ENCODE measurements at places on chromosomes 11 and 22.

- DNase-seq, result no peak
Measured at GRCh38 chr11:119167933-119168332, 592 bp upstream of the NLRX1 start.

GRCh38 chr11:73671701-73672100, 25.3 kb downstream of the PLEKHB1 start:
- DNase-seq, result no peak

GRCh38 chr22:35475545-35475944, 65.1 kb upstream of the RASD2 start:
- no peak for DNase-seq

GRCh38 chr22:33224841-33225240, 166.7 kb upstream of the SYN3 start:
- no peak for DNase-seq

- peak; percentile 52 for DNase-seq
Measured at GRCh38 chr11:101126551-101127196, 2.9 kb downstream of the PGR start.

GRCh38 chr11:115193914-115194801, 310.1 kb downstream of the CADM1 start:
- DNase-seq, result peak; percentile 84

DNA sequence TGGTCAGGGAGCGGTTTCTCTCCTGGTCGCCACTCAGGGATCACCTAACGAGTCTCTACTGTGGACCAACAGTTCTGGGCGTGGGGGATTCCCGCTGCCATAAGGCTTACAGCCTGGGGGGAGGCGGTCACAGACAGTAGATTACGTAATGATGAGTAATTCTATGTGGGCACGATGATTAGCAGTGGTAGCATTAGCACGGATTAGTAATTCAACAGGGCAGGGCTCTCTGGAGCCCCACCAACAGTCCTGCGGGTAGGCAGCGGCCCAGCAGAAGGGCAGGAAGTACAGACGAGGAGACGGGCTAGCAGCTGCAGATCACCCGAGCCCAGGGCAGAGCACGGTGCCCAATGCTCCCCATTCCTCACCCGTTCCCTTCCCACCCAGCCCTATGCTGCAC, 3.6 kb downstream of the SHISAL1 start:
- DNase-seq, result no peak

GRCh38 chr22:46446799-46447198, 90.6 kb downstream of the CELSR1 start:
- DNase-seq, result no peak

DNA sequence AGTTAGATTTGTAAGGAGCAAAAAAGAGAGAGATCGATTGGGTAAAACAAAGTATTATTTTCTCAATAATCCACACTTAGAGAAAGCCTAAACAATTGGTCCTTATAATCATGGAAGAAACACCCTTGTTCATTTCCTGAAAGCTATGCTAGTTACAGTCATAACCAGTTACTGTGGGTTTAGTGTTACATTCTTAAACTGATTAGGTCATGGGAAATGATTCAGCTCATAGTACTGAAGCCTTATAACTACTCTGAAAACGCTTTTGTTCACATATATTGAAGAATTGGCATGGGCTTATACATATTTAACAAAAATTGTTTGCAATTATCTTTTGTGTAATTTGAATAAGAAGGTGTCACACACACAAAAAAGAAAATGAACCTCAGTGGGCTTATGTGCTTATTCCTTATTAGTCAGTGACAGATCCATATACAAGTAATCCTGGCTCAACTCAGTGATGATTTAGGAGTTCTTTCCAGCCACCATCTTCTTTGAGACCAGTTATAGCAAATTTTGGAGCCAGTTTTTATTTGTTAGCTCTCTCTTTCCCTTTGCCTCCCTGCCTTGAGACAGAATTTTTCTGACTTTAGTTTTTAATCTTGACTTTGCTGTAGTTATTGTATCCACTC, 198.5 kb upstream of the CTSC start:
- no peak for DNase-seq

GRCh38 chr11:83691451-83691950, 405.3 kb upstream of the CCDC90B start:
- DNase-seq, result peak; percentile 63

DNA sequence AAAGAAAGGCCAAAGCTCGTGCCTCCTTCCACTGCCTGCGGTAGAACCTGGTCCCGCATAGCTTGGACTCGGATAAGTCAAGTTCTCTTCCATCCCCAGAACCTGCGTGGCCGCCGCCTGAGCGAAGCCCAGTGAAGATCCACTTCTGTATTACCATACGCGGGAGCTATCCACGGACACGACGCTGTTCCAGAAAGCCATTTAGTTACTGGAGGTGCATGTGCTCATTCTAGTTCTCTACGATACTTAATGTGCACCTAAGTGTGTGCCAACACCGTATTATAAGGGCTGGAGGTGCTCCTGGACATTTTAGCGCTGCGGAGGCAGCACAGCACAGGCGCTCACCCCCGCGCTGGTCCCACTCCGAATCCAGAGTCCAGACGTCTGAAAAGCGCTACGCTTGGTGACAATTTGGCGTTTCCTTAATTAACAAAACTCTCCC, 1.4 kb downstream of the WT1 start:
- DNase-seq, result no peak

DNA sequence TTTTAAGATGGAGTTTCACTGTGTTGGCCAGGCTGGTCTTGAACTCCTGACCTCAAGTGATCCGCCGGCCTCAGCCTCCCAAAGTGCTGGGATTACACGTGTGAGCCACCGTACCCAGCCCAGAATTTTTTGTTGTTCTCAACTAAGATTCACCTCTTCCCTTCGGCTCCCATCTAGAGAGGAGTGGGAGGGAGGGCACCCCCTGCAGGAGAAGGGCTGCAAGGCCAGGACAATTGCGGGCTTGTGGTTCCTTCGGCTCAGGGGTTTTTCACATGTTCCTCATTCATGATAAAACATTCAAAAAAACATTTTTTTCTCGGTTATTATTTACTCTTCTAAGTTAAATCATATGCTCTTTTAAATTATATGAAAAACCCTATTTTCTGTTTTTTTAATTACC, 201.1 kb upstream of the LRRC4C start:
- no peak for DNase-seq

DNA sequence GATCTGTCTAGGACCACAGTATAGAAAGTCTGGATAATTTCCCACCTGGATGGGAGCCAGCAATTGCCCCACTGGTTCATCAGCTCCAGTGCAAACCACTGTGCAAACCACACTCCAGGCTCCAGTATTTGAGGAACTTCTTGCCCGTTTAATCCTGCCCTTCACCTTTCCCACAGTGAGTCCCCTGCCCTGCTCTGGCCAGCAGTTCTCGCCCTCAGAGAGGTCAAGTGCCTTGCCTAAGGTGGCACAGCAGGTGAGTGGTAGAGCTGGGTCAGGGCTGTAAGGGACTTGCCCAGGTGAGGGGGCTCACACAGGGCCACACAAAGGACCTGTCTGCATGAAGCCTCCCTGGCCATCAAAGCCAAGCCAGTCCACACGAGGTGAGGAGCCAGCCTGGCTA, 24.1 kb downstream of the MS4A10 start:
- no peak for DNase-seq

GRCh38 chr11:118898400-118899295, 15.0 kb downstream of the CXCR5 start:
- DNase-seq, result no peak

GRCh38 chr22:48929276-48929790, 898.3 kb downstream of the BRD1 start:
- DNase-seq, result no peak

DNA sequence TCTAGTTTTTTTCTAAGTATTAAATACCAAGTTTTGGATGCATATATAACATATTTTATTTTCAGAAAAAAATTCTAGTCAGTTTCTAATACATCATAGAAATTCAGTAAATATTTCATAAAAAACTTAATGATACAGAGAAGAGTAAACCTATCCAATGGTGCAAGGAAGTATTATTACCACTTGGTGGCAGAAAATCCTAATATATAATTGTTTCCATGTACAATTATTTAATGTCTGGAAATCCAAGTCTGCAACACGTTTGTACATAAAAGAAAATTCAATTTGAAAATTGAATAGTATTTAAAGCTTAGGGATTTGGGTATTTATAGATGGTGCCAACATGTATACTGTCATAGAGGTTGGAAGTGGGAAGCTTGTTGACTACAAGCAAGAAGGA, 127.0 kb downstream of the TRPC6 start:
- no peak for DNase-seq

DNA sequence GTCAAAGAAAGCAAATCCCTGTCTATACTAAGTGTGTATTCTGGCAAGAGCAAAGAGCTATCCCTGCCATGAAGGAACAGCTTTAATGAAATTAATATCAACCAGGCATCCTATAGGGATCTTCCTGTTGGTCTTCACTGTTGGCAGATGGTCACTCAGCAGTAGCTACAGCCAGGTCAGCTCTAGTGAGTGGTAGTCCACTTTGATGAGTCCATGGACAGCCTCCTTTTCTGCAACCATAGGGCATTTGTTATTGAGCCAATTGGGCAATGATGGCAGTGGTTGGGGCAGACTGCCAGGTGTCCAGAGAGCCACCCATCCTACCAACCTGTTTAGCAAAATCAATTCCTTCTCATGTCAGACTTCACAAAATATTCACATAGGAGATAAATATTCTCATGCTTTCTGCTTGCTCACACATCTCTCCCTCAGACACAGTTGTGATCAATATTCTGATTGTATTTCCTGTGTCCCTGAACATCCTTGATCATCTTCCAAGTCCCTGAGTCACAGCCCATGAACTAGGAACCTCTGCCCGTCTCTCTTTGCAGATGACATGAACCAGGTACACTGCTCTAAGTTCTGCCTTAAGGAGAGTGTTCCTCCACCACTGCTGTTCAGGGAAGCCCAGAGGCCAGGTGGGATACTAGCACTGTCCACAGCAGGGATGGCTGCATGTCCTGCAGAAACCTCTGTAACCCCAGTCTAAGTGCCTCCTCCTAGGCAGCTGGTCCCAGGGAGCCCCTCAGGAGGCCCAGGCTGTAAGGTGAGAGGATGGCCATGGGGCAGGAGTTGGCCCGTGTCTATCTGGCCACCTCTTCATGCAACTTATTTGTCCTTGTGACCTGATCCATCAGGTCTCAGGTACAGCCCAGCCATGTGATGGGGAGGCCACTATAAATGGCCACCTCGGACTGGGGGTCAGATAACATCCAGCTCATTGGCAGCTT, 74.2 kb upstream of the IGLL5 start:
- DNase-seq, result no peak

DNA sequence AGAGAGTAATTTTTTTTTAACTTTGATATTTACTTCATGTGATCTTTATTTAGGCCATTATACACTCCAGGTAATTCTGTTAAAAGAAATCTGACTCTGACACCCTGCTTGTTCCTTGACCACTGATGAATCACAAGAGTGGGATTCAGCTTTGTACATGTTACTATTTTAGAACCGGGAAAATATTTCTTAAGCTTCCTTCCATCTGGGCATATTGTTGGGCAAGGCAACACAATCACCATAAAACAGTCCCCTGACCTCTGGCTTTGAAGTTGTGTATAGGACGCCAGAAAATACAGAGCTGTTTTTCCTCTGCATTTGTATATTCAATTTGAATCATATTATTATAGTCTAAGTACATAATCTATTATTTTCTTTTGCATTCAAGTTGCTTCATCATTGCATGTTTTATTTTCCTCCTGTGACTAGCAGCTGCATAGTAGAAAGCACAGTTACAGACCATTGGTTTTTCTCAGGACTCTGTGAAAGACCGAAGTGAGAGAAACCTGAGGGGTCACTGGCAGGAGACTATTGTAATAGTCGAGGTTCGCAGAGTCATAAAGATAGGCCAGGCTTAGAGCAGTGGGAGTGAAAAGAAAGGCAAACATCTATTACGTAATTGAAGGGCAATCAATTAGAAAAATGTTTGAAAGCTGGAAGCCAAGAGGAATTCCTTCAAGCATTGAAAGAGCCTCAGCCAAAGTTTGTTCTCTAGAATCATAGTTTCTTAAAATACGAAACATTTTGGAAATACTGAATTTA, 51.8 kb upstream of the SLC36A4 start:
- no peak for DNase-seq

GRCh38 chr22:42367980-42368378, 64.2 kb downstream of the NFAM1 start:
- no peak for DNase-seq

- DNase-seq, result no peak
Measured at GRCh38 chr22:39254789-39255298, 10.1 kb upstream of the PDGFB start.

GRCh38 chr11:113977701-113978100, 2.8 kb downstream of the HTR3A start:
- no peak for DNase-seq

- peak; percentile 83 for DNase-seq
Measured at GRCh38 chr22:44752285-44753188, at the start of gene ARHGAP8. ARHGAP8 (plus strand) TSS chr22:44752575; CDS start chr22:44786528, 33,953 bp downstream.

DNA sequence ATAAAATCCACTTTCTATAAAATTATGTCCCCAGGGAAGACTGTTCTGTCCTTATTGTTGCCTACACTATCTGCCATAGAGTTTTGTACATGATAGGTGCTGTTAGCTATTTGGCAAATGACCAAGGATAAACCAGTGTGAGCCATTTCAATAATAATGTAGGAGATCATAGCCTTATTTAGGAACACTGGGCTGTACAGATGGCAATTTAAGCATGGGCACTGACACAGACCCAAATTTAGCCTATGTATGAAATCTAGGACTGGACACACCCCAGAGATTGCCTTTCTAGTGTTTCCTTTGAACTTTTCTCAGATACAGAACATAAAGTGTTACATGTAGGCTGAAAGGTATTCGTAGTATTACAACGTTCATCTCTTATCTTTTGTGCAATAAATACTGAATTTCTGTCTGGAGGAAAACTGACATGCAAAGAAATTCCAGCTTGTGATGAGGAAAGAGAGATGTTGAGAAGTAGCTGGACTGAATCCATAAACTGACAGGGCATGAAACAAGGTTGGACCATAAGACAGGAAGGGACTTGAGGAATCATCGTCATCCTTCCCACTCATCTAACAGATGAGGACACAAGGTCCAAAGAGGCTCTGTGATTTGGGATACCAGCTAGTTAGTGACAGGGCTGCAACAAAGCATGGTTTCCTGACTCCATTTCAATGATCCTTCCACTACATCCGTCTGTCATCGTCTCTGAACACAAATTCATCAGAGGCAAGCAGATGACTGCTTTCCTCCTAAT, 60.3 kb downstream of the TMPRSS5 start:
- DNase-seq, result no peak

DNA sequence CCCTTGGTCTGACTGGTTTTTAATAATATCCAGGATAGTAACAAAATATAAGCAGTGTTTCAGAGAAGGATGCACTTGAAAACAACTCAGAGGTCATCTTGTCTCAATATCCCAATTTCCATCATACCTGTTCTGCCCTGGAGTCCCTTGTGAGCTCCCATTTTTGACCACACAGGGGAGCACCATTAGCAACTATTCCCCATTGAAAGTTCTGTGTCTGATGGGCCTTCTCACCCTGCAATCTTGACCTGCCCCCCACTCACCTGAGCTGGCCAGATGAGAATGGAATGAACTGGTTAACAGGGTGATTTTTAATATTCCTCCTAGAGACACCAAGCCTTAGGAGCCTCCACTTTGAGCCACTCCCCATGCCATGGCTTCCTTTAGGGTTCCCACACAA, 3.8 kb upstream of the CAPN5 start:
- DNase-seq, result peak; percentile 40

Measured in islet precursor cell (in vitro differentiated cells).